ENCODE measurements at places on chromosomes 3 and 15. TPM values are rescaled to one million over a fixed set of nuclear protein-coding genes. Genes with fewer than 3 reads are reported as not detected.

The MGLL gene
- total RNA-seq, result 36.3 TPM

The CCR3 gene
- not detected for total RNA-seq

The SELENOK gene
- total RNA-seq, result 67.9 TPM

The ACAD11 gene
- total RNA-seq, result 18.0 TPM

The PLSCR2 gene
- not detected for total RNA-seq

The CD96 gene
- 0.85 TPM for total RNA-seq

The SH3GL3 gene
- 4.1 TPM for total RNA-seq

The MESP2 gene
- not detected for total RNA-seq

The C3orf49 gene
- total RNA-seq, result not detected

The LIPH gene
- 0.41 TPM for total RNA-seq

The DAG1 gene
- total RNA-seq, result 115 TPM

The SCN5A gene
- total RNA-seq, result 102 TPM

The THBS1 gene
- total RNA-seq, result 205 TPM

The COX5A gene
- 869 TPM for total RNA-seq

The ACAN gene
- not detected for total RNA-seq

The UQCC5 gene
- total RNA-seq, result 1.2 TPM

The CDCP1 gene
- total RNA-seq, result 2.8 TPM

The CHRM5 gene
- total RNA-seq, result not detected

The UROC1 gene
- not detected for total RNA-seq

Data from right atrium auricular region (tissue), 2 donors.